CD4-positive, alpha-beta T cell treated with Interferon gamma for 1 hour (primary cell): ENCODE measurements at places on chromosomes 6 and 20.

DNA sequence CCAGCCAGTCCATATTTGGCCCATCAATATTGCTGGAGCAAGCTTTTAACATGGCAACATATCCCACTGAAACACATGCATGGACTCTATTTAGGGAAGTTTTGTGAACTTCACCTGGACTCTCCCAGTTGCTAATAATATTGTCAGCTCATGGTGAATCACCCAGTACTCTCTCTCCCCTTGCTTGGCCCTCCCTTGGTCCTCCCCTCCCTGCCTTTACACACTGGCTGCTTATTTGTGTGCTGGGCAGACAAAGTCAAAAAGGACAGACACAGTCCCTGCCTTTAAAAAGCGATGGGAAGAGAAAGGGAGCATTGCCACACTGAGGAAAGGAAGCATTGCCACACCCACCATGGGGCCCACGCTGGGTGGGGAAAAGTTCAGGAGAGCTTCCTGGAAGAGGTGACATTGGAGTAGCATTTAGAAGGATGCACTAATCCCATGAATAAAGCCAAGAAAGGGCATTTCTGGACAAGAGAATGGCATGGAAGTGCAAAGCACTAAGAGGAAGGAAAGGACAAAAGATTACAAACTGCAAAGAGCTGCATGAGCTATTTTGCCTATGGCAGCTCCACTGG lies 143.4 kb upstream of the EXOC2 start:
- no peak for DNase-seq

- peak; percentile 11 for DNase-seq
Observed at GRCh38 chr6:11852061-11852651, 73.6 kb upstream of the ADTRP start.

GRCh38 chr6:170402318-170403040 lies 95.9 kb downstream of the FAM120B start:
- no peak for DNase-seq

- DNase-seq = no peak
Observed at GRCh38 chr6:14364370-14364769, 246.8 kb downstream of the CD83 start.

DNA sequence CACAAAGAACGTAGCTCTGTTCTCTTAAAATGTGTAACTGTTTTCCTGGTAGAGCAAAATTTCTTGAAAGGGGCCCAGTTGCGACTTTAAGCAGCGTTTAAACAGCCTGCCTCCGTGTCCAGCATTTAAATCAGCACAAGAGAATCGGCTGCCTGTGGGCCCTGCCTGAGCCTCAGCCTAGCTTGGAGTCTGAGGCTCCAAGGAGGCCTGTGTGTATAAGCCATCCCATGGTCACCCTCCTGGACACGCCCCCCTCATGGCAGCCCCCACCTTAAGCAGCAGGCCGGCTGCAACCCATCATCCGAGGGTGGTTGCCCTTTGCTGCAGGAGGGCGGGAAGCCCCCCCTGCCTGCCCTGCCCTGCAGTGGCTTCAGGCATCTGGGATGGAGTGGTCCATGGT lies 18.9 kb downstream of the SDCBP2 start:
- no peak for DNase-seq

DNA sequence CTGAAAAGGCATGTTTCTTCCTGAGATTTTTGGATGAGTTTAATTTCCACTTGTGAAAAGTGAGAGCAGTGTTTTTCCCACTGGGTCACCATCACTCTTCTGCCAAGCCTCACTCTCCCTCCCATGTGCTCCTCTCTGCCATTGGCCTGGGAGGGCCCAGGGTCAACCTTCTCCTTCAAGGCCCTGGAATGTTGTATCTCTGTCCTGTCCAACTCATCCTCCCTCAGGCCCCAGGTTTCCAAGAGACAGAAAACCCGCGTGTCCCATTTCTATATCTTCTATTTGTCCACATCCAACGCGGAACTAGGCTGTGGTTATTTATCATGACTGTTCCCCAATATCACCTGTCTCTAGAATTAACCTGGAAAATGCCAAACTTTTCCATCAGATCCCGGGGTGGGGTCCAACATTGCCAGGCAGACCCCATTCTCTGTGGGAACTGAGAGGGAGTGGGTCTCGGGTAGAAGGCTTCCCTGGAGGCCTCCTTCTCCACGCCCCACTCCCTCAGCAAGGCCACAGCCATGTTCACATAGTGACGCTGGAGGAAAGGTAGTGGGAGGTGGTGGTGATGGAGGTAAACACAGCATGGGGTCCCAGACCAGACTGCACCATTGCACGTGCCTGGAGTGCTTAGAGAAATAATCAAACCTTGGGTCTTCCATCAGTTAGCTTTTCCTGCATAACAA lies 173.5 kb downstream of the SCP2D1 start:
- no peak for DNase-seq
